Esophagus mucosa (tissue), 1 donor: ENCODE measurements at places on chromosomes 2 and 18. TPM values are rescaled to one million over a fixed set of nuclear protein-coding genes. Genes with fewer than 3 reads are reported as not detected.

GRCh38 chr2:179297927-179298326 is 33.3 kb upstream of the SESTD1 start:
- ATAC-seq: no peak

- peak; percentile 73 for ATAC-seq
Measured at GRCh38 chr2:222797871-222798270, 63.0 kb upstream of the ACSL3 start.

- no peak for ATAC-seq
Measured at GRCh38 chr18:47248604-47249313, 2.7 kb downstream of the SKOR2 start.

GRCh38 chr2:7867867-7868266 is 814.0 kb upstream of the ID2 start:
- no peak for ATAC-seq

DNA sequence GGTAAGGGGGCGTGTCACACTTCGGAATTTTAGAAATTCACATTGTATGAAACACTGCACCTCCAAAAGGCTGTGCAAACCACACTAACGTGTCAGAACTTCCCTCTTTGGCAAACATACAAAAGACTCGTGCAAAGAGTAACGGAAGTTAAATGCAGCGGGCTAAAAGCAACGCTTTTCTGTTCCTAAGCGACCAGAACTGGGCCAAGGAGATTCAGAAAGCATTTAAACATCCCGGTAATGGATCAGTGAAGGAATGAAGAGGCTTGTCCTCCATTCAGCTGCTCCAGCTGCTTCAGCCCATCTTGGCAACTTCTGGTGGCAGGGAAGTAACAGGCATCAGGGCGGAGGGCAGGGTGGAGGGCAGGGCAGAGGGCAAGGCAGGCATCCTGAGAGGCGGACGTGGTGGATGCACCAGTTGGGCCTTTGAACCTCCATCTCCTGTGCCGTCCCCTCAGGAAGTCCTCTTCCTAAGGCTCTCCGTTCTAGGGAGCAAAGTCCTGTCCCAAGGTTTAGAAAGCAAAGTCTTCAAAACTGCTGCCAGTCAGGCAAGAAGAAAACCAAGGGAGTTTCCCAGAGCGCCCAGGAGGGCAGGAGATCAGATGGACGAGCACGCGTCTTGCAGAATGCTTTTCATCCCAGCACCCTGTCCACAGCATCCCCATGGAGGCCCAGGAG is 230.7 kb downstream of the ZNF516 start:
- ATAC-seq: peak; percentile 48

DNA sequence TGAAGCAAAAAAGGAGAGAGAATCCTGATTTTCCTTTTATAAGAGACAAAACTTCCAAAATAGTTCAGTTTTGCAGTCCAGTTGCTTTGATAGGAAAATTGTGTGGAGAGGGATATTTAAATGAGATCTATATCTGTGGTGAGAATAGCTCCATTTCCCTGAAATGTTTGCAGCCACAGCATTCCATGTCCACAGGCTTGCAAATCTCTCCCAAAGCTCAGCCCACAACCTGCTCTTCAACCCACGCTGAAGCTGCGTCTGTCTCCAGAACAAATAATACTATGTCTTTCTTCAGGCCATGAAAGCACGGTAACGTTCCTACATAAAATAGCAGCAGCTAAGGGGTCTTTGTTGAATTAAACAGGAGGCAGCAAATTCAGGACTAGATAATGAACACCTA is 31.8 kb downstream of the TMEM17 start:
- no peak for ATAC-seq

DNA sequence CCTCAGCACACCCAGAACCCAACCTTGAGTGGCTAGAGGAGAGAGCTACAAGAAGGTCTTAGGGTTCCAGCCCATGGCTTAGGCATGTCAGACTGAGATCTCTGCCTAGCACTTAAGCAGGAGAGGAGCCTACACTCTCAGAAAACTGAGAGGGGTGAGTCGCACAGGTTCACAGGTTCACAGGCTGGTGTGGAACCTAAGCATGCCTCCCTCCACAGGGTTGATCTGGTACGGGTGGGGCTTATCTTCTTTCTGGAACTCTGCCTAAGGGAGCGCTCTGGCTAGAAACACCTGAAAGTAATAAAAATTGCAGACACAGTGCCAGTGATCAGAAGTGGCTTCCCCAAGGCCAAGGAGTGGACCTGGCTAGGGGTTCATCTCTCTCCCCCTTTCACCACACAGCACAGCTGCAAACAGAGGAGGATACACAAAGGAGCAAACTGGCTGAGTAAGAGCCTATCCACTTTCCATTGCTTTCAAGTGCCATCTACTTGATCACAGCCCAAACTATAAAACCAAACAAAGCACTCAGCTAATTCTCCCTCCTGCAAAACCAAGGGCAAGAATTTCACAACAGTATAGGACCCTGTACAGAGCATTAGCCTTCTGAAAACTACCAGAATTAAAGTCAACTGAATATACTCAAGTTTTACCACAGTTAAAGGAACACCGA is 481.9 kb upstream of the SETBP1 start:
- ATAC-seq: no peak

The KYNU gene
- total RNA-seq: 33.6 TPM

The NEU2 gene
- not detected for total RNA-seq
